ENCODE measurements at places on chromosomes 12 and 14. TPM values are rescaled to one million over a fixed set of nuclear protein-coding genes. Genes with fewer than 3 reads are reported as not detected.
A peak's percentile ranks its signal among the peaks of the same experiment; 100 is the strongest.

DNA sequence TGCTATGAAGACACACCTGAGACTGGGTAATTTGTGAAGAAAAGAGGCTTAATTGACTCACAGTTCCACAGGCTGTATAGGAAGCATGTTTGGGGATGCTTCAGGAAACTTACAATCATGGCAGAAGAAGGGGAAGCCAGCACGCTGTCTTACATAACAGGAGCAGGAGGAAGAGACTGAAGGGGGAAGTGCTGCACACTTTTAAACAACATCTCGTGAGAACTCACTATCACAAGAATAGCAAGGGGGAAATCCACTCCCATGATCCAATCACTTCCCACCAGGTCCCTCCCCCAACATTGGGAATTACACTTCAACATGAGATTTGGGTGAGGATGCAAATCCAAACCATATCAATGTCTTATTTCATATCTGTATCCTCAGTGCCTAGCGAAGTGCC lies 307.2 kb downstream of the ATP23 start:
- H3K4me3 ChIP-seq, result no peak overlapping the region
- H3K27me3 ChIP-seq, result no peaks in the 10 kb centered on the region
- no peak for DNase-seq

GRCh38 chr14:51086044-51086443 lies 8.9 kb downstream of the TRIM9 start:
- no peaks in the 10 kb centered on the region for H3K4me1 ChIP-seq
- no peak overlapping the region for H3K27ac ChIP-seq
- H3K4me3 ChIP-seq, result no peak overlapping the region
- no peaks in the 10 kb centered on the region for H3K27me3 ChIP-seq
- DNase-seq, result no peak

The FAM90A1 gene
- total RNA-seq, result 0.39 TPM

The HOXC9 gene
- total RNA-seq, result 0.32 TPM

- no peak overlapping the region for H3K4me3 ChIP-seq
- H3K27me3 ChIP-seq, result no peaks in the 10 kb centered on the region
- H3K27ac ChIP-seq, result no peak overlapping the region
- peaks cover 23% of the 10 kb centered on the region for H3K4me1 ChIP-seq
- DNase-seq, result no peak
- peaks cover 15% of the 10 kb centered on the region for H3K36me3 ChIP-seq
Observed at GRCh38 chr12:22683131-22683530, 58.2 kb downstream of the ETNK1 start.

GRCh38 chr12:125533434-125534029 lies 468.3 kb downstream of the AACS start:
- peak; percentile 24 for DNase-seq
- no peaks in the 10 kb centered on the region for H3K36me3 ChIP-seq
- no peaks in the 10 kb centered on the region for H3K4me1 ChIP-seq
- peaks cover 41% of the 10 kb centered on the region for H3K27me3 ChIP-seq
- no peak overlapping the region for H3K4me3 ChIP-seq
- no peak overlapping the region for H3K27ac ChIP-seq

- no peak overlapping the region for H3K27ac ChIP-seq
- no peak for DNase-seq
- H3K4me1 ChIP-seq, result no peaks in the 10 kb centered on the region
- H3K27me3 ChIP-seq, result peaks cover 94% of the 10 kb centered on the region
Observed at GRCh38 chr12:120367924-120368788, 808 bp downstream of the MSI1 start.

DNA sequence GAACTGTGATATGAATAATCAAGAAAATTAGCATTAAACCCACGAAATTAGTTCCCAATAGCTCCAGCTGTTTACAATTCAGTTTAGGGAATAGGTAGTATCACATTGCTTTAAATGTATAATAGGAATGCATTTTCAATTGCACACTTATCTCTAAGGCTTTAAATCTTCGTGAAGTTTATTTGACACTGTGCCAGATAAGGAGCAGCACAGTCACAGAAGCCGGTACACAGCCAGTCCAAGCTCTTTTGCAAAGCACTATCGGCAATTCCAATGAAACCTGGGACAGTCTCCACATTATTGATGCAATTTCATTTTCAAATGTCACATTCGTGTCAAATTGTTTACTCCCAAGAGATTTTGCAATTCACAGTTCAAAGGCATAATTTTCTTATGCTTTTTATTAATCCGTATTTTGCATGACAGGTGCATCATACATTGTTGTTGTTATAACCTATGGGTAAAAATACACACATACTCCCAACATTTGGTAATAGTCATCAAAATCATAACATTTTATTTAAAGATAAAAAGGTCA lies 602.8 kb downstream of the RPS29 start:
- H3K4me1 ChIP-seq, result no peaks in the 10 kb centered on the region
- H3K27ac ChIP-seq, result no peak overlapping the region
- H3K36me3 ChIP-seq, result no peaks in the 10 kb centered on the region
- DNase-seq, result no peak

The VAMP1 gene
- total RNA-seq, result 9.4 TPM

- no peaks in the 10 kb centered on the region for H3K36me3 ChIP-seq
- H3K4me3 ChIP-seq, result no peak overlapping the region
- H3K27ac ChIP-seq, result no peak overlapping the region
- no peaks in the 10 kb centered on the region for H3K4me1 ChIP-seq
- no peaks in the 10 kb centered on the region for H3K27me3 ChIP-seq
Observed at GRCh38 chr12:75350413-75350812, 15.9 kb downstream of the GLIPR1L1 start.

DNA sequence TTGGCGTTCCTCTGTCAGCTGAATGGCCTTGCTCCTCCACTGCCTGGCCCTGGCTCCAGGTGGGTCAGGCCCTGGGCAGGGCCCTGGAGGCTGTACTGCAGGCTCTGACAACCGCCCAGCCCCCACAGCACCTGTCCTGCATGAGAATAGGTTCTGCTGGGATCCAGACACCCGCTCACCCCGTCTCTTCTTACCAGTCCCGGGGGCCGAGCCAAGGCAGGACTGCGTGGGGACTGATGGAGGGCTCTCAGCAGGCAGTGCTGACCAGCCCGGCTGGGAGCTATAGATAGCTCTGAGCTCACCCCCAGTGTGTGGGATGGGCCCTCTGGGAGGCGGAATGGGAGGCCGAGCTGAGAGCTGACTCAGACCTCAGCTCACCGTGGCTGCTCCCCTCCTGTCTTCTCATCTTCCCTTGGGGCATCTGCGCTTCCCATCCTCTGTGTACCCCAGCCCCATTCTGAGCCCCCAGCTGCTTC lies 39.6 kb downstream of the TEAD4 start:
- no peak overlapping the region for H3K27ac ChIP-seq
- no peaks in the 10 kb centered on the region for H3K4me1 ChIP-seq
- no peak for DNase-seq
- H3K36me3 ChIP-seq, result no peaks in the 10 kb centered on the region

- H3K4me1 ChIP-seq, result no peaks in the 10 kb centered on the region
- no peak overlapping the region for H3K27ac ChIP-seq
- H3K4me3 ChIP-seq, result no peak overlapping the region
- H3K36me3 ChIP-seq, result no peaks in the 10 kb centered on the region
- no peak for DNase-seq
Observed at GRCh38 chr12:94575645-94576403, 74.5 kb downstream of the TMCC3 start.

DNA sequence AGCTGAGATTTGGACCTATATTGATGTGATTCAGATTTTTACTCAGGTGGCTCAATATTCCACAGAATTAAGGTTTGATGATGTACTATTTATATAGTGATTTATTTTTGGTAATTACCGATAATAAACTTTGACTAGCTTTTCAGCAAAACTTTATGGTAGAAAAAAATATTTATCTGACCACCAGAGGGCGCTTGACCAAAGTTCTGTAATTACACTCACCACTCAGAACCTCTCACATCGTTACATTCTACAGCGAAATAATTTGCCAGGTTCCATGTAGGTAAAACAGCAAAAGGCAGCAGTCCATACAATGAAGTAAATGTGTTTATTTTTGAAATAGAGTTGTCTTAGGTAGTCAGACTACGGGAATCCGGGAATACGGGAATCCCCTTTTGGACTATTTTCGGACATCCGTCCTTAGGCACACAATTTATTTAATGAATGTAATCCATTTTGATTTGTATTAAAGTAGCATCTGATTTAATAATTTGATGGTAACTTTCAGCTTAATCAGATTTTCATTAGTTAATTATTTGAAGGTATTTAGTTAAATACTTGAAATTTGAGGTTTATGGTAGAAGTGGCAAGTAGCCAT lies 143.0 kb upstream of the DDHD1 start:
- no peak overlapping the region for H3K4me3 ChIP-seq
- DNase-seq, result no peak
- H3K27me3 ChIP-seq, result no peaks in the 10 kb centered on the region
- no peaks in the 10 kb centered on the region for H3K4me1 ChIP-seq
- no peaks in the 10 kb centered on the region for H3K36me3 ChIP-seq

DNA sequence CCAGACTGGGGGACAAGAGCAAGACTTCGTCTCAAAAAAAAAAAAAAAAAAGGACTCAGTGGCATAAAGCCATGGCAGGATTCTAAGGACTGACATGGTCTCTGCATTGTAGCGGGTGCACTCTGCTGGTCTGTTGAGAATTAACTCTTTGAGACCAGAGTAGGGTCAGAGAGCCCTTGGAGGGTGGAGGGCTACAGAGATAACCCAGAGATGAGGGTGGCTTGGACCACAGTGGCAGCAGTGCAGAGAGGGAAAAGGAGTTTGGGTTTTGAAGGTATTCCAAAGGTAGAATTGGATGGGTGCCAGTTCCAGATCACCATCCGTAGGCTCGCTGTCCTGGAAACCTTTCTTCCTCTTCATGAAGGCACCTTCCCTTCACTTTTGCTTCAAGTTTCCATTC lies 14.3 kb upstream of the DYNC1H1 start:
- DNase-seq, result no peak
- H3K36me3 ChIP-seq, result no peaks in the 10 kb centered on the region
- H3K27me3 ChIP-seq, result peaks cover 16% of the 10 kb centered on the region
- H3K27ac ChIP-seq, result no peak overlapping the region
- H3K4me3 ChIP-seq, result no peak overlapping the region
- peaks cover 20% of the 10 kb centered on the region for H3K4me1 ChIP-seq

DNA sequence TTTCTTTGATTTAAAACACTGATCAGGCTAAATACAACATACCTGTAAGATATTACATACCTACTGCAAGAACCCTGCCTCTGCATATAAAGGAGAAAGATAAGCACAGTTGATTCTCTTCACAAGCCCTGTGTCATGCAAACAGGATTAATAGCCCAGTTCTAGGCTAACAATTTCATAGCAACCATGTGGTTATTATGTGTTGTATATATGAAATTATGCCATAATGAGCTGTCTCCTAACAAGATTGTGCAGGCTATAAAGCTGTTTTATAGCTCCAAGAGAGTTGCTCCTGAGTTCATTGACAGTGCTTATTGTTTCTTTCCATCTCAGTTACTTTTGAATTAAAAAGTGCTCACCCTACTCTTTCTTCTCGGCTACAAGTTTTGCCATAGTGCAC lies 609.3 kb downstream of the DIO2 start:
- H3K4me1 ChIP-seq, result no peaks in the 10 kb centered on the region
- H3K4me3 ChIP-seq, result no peak overlapping the region
- H3K36me3 ChIP-seq, result no peaks in the 10 kb centered on the region
- no peaks in the 10 kb centered on the region for H3K27me3 ChIP-seq

GRCh38 chr14:101506211-101506925 lies 54.9 kb upstream of the DIO3 start:
- no peaks in the 10 kb centered on the region for H3K27me3 ChIP-seq
- H3K4me3 ChIP-seq, result no peak overlapping the region
- no peaks in the 10 kb centered on the region for H3K4me1 ChIP-seq
- H3K36me3 ChIP-seq, result no peaks in the 10 kb centered on the region
- no peak for DNase-seq
- no peak overlapping the region for H3K27ac ChIP-seq

- peaks cover 16% of the 10 kb centered on the region for H3K4me1 ChIP-seq
- no peaks in the 10 kb centered on the region for H3K27me3 ChIP-seq
- no peak overlapping the region for H3K27ac ChIP-seq
- DNase-seq, result no peak
- H3K36me3 ChIP-seq, result peaks cover 7% of the 10 kb centered on the region
- no peak overlapping the region for H3K4me3 ChIP-seq
Observed at GRCh38 chr12:3717283-3717898, 35.5 kb downstream of the CRACR2A start.

GRCh38 chr14:68934066-68934465 lies 45.0 kb downstream of the ACTN1 start:
- DNase-seq, result no peak
- H3K4me3 ChIP-seq, result no peak overlapping the region
- peak overlapping the region; percentile 93 for H3K27ac ChIP-seq
- H3K4me1 ChIP-seq, result peaks cover 12% of the 10 kb centered on the region
- H3K36me3 ChIP-seq, result no peaks in the 10 kb centered on the region

- H3K27me3 ChIP-seq, result no peaks in the 10 kb centered on the region
- H3K36me3 ChIP-seq, result no peaks in the 10 kb centered on the region
- no peak for DNase-seq
- no peaks in the 10 kb centered on the region for H3K4me1 ChIP-seq
Observed at GRCh38 chr12:66960006-66960405, 281.1 kb upstream of the GRIP1 start.

DNA sequence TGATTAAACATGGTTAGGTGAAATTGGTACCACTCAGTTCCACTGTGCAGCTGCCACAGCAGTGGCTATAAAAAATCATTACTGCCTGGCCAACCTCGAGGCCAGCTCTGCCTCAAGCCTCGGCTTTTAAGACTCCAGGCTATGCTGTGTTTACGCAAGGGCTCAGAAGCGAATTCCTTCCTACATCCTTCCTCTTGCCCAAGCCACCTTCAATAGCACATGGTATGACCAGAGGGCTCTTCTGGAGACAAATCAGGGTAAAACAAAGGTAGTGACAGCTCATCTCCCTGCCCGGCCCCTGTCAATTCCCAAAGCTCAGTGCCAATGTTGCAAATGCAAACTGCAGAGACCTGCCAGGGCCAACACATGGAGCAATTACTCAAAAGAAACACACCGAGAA lies 31.9 kb downstream of the NUAK1 start:
- H3K4me1 ChIP-seq, result peaks cover 27% of the 10 kb centered on the region
- H3K4me3 ChIP-seq, result no peak overlapping the region
- DNase-seq, result no peak
- no peaks in the 10 kb centered on the region for H3K36me3 ChIP-seq
- H3K27ac ChIP-seq, result peak overlapping the region; percentile 10

The DUSP16 gene
- total RNA-seq, result 31.7 TPM

The HOXC11 gene
- not detected for total RNA-seq

All from left lung (tissue), 14 donors.